NCI-H1930 (cell line): ENCODE measurements at places on chromosomes 1 and 21.
A peak's percentile ranks its signal among the peaks of the same experiment; 100 is the strongest.

GRCh38 chr21:31559368-31560119, 99.9 kb upstream of the SOD1 start:
- DNase-seq = peak; percentile 94

- no peak for DNase-seq
Observed at GRCh38 chr1:40622936-40623629, 42.4 kb downstream of the RIMS3 start.

DNA sequence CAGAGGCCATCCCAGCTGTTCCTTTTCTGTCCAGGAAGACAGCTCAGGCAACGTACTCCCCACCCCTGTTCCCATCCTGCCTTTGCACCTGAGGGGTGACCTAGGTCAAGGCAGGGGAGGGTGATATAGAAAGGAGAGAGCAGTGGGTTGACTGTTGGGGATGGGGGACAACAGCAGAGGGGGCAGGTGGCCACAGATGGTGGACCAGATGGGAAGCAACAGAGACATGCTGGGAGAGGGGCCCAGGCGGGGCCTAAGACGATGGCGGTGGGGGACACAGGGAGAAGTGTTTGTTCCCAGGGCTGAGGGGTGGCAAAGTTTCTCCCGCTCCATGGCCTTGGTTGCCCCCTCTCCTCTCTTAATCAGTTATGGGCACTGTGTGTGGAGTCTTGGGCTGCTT, 6.3 kb downstream of the CELSR2 start:
- no peak for DNase-seq

DNA sequence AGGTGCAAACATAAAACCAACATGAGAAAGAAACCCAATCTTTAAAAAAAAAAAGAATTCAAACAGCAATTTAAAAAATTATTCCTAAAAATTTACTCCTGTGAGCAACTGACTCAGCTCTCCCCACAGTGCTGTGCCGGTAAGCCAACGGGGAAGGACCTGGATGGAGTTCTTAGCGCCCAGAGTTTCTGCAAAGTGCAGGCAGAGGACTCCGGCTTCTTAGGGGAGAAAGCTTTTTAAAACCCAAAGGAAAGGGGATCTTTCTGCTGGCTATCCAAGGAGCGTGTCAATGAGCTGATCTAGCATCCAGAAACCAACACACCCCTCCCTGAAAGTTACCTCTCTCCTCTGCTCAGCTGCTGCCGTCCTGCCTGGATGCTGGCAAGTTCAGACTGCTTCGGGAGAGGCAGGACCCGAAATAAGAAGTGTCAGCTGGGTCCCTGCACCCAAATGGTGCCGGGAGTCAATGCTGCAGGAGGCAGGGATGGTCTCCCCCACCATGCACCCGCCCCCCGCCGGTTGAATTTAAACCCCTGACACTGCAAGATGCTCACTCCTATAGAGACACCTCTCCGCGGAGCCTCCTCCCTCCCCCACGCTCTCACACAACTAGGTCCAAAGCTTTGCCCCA, 32.2 kb upstream of the H6PD start:
- DNase-seq = no peak

DNA sequence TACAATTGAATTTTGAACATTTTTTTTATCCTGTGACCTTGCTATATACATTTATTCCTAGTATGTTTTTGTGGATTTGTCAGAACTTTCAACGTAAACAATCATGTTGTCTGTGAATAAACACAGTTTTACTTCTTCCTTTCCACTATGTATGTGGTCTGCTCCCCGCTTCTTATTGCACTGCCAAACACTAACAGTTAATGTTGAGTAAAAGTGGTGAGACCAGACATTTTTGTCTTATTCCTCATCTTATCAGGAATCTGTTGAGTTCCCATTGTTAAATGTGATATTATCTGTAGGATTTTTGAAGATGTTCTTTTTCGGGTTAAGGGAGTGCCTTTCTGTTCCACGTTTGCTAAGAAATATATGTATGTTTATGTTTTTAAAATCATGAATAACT, 45.9 kb downstream of the CAMSAP2 start:
- no peak for DNase-seq

GRCh38 chr1:224641030-224641429, 24.9 kb downstream of the CNIH3 start:
- peak; percentile 13 for DNase-seq

DNA sequence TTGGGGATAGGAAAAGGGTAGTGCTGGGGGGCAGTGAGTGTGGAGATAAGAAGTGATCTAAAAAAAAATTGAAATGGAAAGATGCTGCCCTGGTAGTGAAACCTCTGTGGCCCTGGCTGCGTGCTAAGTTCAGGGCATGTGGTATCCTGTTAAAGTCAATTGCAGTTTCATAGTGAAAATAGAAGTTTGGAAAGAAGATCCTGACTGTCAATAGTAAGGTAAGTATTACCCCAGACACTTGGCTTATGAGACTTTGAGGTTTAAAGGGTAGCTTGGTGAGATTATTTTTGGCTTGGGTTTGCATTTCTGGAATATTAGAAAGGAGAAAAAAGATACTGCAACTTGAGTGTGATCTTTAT, 6.8 kb downstream of the ARID1A start:
- no peak for DNase-seq

- peak; percentile 67 for DNase-seq
Observed at GRCh38 chr1:22416555-22417454, 34.8 kb upstream of the ZBTB40 start.

GRCh38 chr1:194372266-194372665, 1185.9 kb upstream of the B3GALT2 start:
- DNase-seq = no peak

GRCh38 chr1:183288583-183288982, 102.5 kb downstream of the LAMC2 start:
- DNase-seq = no peak

- peak; percentile 81 for DNase-seq
Observed at GRCh38 chr1:159798893-159799292, 3.3 kb upstream of the FCRL6 start.

GRCh38 chr1:150141452-150141851, 8.3 kb upstream of the PLEKHO1 start:
- no peak for DNase-seq

DNA sequence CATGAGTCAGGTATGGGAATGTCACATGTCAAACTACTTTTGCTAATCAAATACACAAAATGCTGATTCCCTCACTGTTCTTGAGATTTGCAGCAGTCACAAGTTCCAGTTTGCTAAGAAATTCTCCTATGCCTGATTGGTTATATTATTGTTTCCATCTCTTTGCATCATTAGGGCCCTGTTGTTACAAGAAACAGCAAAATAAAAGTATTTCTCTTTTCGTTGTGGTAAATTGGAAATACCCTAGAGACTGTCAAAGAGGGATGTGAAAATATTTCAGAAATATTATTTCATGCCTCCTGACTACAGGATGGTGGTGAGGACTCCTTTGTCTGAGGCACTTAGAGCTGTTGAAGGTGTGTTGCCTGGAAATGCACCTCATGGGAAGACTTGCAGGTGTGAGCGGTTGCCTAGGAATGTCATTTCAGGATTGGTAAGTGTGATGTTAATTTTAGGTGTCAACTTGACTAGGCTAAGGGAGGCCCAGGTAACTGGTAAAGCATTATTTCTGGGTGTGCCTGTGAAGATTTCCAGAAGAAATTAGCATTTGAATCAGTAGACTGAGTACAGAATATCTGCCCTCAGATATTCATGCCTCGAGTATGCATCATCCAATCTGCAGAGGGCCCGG, 117.4 kb downstream of the ROR1 start:
- no peak for DNase-seq

GRCh38 chr1:203440771-203441170, 34.8 kb upstream of the PRELP start:
- DNase-seq = no peak

DNA sequence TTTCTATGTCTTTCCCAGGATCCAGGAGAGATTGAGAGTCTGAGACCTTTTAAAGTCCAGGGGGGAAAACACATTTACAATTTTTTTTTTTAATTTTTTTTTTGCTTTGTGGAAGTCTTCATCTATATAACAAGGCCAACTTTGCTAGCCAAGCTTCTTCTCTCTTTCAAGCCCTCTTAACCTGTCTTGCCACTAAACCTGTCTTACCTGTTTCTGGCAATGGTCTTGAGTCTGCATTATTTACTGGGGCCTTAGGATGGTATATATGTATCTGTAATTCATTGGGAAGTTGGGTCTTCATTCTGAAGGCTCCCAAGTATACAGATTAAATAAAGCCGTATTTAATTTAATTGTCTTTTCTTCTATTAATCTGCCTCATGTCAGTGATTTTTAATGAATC, 750.9 kb upstream of the B3GALT2 start:
- no peak for DNase-seq

DNA sequence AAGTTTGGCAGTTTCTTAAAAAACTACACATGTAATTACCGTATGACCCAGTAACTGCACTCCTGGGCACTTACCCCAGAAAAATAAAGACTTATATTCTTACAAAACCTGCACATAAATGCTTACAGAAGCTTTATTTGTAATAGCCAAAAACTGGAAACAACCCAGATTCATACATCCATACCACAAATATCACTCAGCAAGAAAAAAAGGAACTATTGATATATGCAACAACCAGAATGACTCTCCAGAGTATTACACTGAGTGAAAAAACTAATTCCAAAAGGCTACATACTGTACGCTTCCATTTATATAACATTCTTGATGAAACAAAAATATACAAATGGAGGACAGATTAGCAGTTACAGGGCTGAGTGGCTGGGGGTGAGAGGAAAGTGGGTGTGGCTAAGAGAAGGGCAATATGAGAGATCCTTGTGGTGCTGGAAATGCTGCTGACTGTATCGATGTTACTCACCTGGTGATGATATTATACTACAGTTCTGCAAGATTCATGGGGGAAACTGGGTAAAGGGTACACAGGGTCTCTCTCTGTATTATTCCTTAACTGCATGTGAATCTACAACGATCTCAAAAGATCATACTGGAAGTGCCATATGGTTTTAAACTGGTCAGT, 96.0 kb upstream of the GNG4 start:
- DNase-seq = no peak

- DNase-seq = no peak
Observed at GRCh38 chr1:214264196-214264595, 16.8 kb upstream of the SMYD2 start.

- no peak for DNase-seq
Observed at GRCh38 chr1:170580636-170581440, 48.9 kb downstream of the GORAB start.

DNA sequence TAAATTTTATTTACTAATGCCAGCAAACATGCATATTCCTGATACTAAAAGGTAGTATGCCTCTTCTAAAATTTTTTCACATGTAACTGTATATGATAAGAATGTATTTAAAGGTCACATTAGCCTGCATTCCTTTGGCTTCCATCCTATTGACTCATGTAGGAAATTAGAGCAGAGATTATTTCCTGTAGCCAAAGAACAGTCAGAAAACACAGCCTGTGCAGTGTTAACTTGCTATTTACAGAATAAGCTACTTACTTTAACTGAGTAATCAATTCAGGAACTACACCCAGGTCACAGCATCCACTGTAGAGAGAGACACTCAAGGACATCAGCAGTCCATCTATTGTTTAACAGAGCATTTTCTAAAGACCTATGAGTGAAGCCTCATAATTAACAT, 154.5 kb upstream of the ADGRL4 start:
- no peak for DNase-seq

GRCh38 chr1:12433323-12434053, 184.5 kb downstream of the DHRS3 start:
- no peak for DNase-seq

- DNase-seq = no peak
Observed at GRCh38 chr1:9859281-9860014, 35.7 kb upstream of the CLSTN1 start.

- DNase-seq = no peak
Observed at GRCh38 chr1:206772243-206772937, at the start of gene IL10. TSS of gene IL10 (minus strand) at chr1:206772494. CDS start at chr1:206772435, 59 bp downstream.

DNA sequence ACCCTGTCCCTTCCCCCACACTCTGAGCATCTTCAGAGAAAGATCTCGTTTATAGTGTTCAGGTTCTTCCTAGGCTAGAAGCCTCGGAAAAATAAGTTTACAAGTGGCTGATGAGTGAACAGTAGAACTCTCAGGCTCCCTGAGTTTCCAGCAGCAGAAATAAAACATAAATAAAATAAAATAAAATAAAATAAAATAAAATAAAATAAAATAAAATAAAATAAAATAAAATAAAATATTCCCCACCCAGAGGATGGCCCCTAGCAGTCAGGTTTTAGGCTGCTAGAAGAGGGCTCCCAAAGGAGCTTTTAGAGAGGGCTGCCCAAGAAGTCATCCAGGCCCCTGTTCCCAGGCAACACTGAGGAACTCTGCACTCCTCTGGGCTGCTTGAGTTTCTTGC, 55.1 kb downstream of the KCNC4 start:
- DNase-seq = no peak

GRCh38 chr1:65068202-65069010, 79.6 kb upstream of the AK4 start:
- no peak for DNase-seq

- no peak for DNase-seq
Observed at GRCh38 chr1:179322557-179322956, 29.0 kb downstream of the SOAT1 start.

- DNase-seq = no peak
Observed at GRCh38 chr1:53110370-53111072, 31.9 kb downstream of the SLC1A7 start.

DNA sequence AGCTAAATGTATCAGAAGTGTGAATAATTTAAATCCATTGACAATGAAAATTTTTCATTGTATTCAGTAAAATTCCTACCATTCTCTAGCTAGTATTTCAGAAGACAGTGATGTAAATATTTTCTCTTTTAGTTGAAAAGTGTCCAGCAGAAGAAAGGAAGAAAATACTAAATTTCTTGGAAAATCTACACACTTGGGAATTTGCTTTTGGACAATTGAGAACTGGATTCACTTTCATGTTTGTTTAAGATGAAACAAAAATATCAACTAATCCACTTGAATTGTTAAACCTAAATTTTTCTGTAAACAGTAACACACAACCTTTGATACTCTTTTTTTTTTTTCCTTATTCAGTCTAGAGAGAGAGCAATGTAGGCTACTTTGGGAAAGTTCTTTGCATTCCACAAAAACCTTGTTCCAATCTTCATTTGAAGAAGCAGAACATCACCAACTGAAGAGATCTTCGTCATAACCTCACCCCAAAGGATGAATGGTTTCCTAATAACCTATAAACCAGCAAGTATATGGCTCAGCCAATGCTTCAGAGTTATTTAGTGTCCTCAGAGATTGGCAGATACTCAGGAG, 155.1 kb upstream of the GORAB start:
- no peak for DNase-seq

DNA sequence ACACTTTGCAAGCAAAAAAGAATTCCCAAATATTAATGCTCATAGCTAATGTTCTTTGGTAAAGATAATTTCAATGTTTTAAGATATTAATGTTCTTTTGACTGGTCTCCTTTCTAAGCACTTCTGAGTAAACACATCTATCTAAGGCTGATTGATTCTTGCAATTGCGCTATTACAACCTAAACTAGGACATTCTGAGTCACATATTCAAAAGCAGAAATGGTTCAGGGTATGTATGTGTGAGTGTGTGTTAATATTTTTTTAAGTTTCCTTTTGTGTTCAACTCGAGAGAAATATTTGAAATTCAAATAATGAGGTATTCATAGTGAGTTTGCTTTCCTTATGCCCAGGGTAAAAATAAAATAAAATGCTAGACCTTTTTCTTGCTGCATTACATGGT, 203.6 kb upstream of the GRIK3 start:
- no peak for DNase-seq
